Heart right ventricle (tissue), 16 donors: ENCODE measurements at places on chromosomes 1 and 21. TPM values are rescaled to one million over a fixed set of nuclear protein-coding genes. Genes with fewer than 3 reads are reported as not detected.

HCRTR1 gene
- total RNA-seq, result 0.17 TPM

RXFP4 gene
- not detected for total RNA-seq

CD1C gene
- total RNA-seq, result not detected

OXCT2 gene
- total RNA-seq, result 1.5 TPM

DMRTA2 gene
- total RNA-seq, result 0.09 TPM

WASF2 gene
- 65.4 TPM for total RNA-seq

HSF2BP gene
- total RNA-seq, result 0.51 TPM

LDLRAD1 gene
- total RNA-seq, result not detected

FLG2 gene
- not detected for total RNA-seq

CACNA1E gene
- 21.7 TPM for total RNA-seq

CTSS gene
- total RNA-seq, result 18.3 TPM

NLRP3 gene
- 1.3 TPM for total RNA-seq

SLFNL1 gene
- total RNA-seq, result 0.25 TPM

RGS16 gene
- total RNA-seq, result 1.0 TPM

LCE2B gene
- total RNA-seq, result not detected

SYTL1 gene
- 0.41 TPM for total RNA-seq
